Aorta (tissue), 5 donors: ENCODE measurements at places on chromosomes 3 and 15. TPM values are rescaled to one million over a fixed set of nuclear protein-coding genes. Genes with fewer than 3 reads are reported as not detected.

GRCh38 chr3:106263011-106263410 lies 394.2 kb upstream of the CBLB start:
- no peak overlapping the region for H3K4me3 ChIP-seq
- no peaks in the 10 kb centered on the region for H3K36me3 ChIP-seq
- H3K27me3 ChIP-seq: no peaks in the 10 kb centered on the region
- no peak for DNase-seq
- no peak overlapping the region for H3K27ac ChIP-seq
- peaks cover 5% of the 10 kb centered on the region for H3K4me1 ChIP-seq

DNA sequence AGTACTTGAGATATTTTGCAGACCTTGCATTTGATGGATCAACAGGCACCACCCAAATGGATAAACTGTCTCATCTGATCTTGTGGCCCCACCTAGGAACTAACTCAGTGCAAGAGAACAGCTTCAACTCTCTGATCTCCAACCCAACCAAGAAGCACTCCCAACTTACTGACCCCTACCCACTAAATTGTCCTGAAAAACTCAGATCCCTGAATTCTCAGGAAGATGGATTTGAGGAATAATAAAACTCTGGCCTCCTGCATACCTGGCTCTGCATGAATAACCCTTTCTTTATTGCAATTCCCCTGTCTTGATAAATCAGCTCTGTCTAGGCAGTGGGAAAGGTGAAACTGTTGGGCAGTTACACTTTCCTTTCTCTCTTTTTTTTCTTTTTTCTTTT lies 247.9 kb downstream of the ZPLD1 start:
- H3K4me1 ChIP-seq: no peaks in the 10 kb centered on the region
- no peak for DNase-seq
- H3K36me3 ChIP-seq: no peaks in the 10 kb centered on the region
- H3K27ac ChIP-seq: no peak overlapping the region
- no peaks in the 10 kb centered on the region for H3K27me3 ChIP-seq

GRCh38 chr15:75577401-75578172 lies 1.5 kb downstream of the PTPN9 start:
- H3K4me1 ChIP-seq: no peaks in the 10 kb centered on the region
- no peak for DNase-seq
- H3K4me3 ChIP-seq: peak overlapping the region; percentile 38
- no peaks in the 10 kb centered on the region for H3K36me3 ChIP-seq

DNA sequence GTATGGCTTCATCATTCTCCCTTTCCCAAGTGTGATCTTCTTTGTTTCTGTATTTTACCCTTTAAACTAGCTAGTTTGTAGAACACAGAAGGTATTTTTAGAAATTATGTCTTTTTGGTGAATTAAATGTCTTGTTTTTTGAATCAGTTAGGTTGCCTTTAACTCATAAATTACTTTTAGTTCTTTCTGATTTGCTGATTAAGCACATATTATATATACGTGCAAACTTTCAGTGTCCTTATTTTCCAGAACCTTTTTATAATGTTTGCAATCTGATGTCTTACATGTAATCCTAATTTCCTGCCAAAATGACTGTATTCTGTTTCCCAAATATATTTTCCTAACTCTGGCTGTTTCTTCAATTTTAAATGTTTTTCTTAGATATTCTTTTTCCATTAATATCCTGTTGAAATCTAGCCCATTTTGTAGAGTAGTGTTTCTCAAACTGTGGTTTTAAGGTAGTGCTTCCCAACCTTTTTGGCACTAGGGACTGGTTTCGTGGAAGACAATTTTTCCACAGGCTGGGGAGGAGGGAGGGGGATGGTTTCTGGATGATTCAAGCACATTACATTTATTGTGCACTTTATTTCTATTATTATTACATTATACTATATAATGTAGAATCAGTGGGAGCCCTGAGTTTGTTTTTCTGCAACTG lies 51.8 kb downstream of the CHD2 start:
- no peaks in the 10 kb centered on the region for H3K4me1 ChIP-seq
- no peak overlapping the region for H3K27ac ChIP-seq
- DNase-seq: no peak
- no peaks in the 10 kb centered on the region for H3K27me3 ChIP-seq
- H3K36me3 ChIP-seq: peaks cover 8% of the 10 kb centered on the region

GRCh38 chr3:20990896-20991295 lies 760.1 kb downstream of the ZNF385D start:
- no peak overlapping the region for H3K27ac ChIP-seq
- no peak for DNase-seq
- H3K4me3 ChIP-seq: no peak overlapping the region
- H3K4me1 ChIP-seq: no peaks in the 10 kb centered on the region
- no peaks in the 10 kb centered on the region for H3K36me3 ChIP-seq

- H3K4me1 ChIP-seq: no peaks in the 10 kb centered on the region
- H3K36me3 ChIP-seq: peaks cover 1% of the 10 kb centered on the region
- H3K4me3 ChIP-seq: no peak overlapping the region
- DNase-seq: no peak
- no peak overlapping the region for H3K27ac ChIP-seq
- no peaks in the 10 kb centered on the region for H3K27me3 ChIP-seq
Observed at GRCh38 chr15:69367236-69367635, 46.9 kb upstream of the KIF23 start.

The MELTF gene
- 4.3 TPM for total RNA-seq

DNA sequence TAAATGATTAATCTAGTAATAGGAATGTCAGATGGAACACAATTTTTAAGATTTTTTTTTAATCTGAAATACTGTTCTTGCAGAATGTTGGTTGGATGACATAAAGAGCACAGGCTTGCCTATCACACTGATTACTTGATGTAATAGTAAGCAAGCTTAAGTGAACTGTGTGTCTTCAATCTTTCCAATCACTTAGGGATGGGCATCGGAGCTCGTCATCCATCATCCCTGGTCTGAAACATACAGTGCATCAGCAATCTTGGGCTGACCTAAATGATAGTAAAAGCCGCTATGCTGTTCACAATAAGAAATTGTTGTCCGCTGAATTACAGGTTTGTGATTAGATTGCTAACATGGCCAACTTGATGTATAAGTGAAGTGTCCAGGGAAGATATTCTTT lies 195.8 kb downstream of the WDR72 start:
- H3K4me1 ChIP-seq: no peaks in the 10 kb centered on the region
- no peaks in the 10 kb centered on the region for H3K27me3 ChIP-seq
- no peak overlapping the region for H3K4me3 ChIP-seq
- H3K36me3 ChIP-seq: no peaks in the 10 kb centered on the region

DNA sequence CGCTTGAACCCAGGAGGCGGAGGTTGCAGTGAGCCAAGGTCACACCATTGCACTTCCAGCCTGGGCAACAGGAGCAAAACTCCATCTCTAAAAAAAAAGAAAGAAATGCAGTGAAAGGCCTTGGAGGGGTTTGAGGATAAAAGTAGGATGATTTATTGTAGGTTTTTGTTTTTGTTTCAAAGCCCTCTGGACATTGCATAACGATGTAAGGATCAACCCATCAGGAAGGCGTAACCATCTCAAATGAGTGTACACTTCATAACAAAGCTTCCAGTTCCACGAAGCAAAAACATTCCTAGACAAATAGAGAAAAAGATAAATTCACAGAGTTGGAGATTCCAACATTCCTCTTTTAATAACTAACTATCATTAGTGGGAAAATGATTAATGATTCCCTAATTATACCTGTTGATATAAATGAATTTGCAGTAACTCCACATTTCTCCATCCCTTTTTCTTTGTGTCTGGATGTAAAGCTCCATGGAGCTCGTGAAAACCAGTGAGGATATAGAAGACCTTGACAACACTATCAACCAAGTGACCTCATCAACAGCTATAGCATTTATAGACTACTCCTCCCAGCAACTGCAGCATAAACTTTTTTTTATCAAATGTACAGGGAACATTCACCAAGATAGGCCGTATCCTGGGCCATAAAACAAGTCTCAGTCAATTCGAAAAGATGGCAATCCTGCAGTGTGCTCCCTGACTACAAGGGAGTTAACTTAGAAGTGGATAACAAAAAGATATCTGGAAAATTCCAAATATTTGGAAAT lies 48.7 kb upstream of the PPP4R2 start:
- H3K4me1 ChIP-seq: no peaks in the 10 kb centered on the region
- H3K27ac ChIP-seq: no peak overlapping the region
- H3K4me3 ChIP-seq: no peak overlapping the region
- DNase-seq: no peak
- H3K36me3 ChIP-seq: no peaks in the 10 kb centered on the region

The GOLGA8J gene
- not detected for total RNA-seq

The SEMA3B gene
- 26.0 TPM for total RNA-seq
